ENCODE measurements at places on chromosomes 16 and 17.

- peak; percentile 37 for DNase-seq
Observed at GRCh38 chr17:35460354-35460851, 11.8 kb upstream of the SLFN13 start.

DNA sequence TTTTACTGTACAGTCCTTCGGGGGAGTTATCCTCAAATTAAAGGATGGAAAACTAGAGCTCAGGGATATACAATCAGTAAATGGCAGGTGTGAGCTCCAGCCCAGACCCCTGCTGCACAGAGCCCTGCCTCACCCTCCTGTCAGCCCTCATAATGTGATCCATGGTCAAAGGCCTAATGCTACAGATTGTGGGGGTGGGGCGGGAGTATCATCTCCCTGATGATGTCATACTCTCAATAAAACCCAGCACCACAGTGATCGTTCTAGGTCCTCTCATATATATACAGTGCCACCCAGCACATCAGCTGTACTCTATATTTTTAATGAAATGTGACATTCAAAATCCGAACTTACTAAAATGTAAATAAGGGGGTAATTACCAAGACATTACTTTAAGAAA is 61.5 kb downstream of the SLC39A11 start:
- DNase-seq = no peak

DNA sequence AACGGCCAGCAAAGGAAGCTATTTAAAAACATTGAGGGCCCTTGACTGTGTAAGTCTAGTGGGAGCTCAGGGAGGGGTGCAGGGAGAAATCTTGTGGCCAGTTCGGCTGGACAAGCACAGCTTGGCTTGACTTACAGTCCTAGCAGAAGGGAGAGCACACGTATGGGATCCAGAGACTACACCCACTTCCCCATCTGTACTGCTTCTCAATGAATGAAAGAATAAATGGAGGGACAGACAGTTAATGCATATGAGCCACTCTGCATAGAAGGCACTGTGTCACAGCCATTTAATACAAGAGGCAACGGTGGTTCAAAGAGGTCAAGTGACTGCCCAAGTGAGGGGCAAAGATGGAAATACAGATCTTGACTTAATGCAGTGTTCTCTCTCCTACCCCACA is 15.5 kb downstream of the GTF3C1 start:
- DNase-seq = no peak

- DNase-seq = no peak
Observed at GRCh38 chr16:8714807-8715206, 40.4 kb downstream of the ABAT start.

DNA sequence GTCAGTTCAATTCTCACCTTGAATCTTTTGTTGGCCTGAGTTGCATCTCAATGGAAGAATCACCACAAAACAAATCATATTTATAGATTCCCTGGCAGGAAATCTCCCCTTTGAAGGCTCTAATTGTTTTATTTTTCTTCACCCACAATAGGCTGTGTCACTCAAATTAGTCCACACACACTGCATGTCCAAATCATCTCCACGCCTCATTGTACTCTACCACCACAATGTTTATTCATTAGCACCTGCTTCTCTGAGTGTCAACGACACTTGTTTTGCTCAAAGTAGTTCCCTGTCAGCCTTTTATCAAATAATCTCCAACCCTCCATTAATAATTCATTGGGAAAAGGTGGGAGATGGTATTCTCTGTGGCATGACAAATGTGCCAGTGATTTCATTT is 164.3 kb downstream of the ABCC12 start:
- no peak for DNase-seq

All from left ventricle myocardium superior (tissue), 1 donor.